ENCODE measurements at places on chromosomes 1 and 21.

DNA sequence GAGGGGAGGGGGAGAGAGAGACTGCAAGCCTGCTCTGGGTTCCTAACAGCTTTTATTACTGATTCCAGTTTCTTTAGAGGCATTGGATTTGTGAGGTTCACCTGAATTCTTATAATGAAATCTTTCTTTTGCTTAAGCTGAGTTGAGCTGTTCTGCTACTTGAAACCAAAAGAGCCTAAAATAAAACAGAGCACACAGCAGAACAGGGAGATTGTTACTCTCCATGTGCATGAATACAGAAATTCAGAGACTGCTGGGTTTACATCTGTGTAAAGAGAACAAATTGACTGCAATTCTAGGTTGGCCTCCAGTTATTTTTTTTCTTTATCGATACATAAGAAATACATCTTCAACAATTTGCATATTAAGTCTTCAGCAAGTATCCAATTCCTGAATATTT, 168.8 kb upstream of the NRIP1 start:
- no peak for DNase-seq

DNA sequence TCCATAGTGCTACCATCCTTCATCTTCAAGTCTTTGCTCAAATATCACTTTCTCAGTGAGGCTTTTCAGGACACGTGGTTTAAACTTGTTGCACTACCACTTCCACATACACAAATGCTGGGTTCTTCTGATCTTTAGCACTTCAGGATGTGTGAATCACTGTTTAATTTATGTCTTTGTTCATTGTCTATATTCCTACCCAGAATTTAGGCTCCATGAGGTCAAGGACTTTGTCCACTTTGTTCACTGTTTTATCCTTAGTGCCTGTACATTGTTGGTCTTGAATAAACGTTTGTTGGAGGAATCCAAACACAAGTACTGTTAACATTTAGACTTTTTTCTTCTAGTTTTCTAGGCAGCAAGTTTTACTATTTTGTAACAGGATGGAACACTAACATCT, 42.6 kb upstream of the RALGPS2 start:
- DNase-seq, result no peak

DNA sequence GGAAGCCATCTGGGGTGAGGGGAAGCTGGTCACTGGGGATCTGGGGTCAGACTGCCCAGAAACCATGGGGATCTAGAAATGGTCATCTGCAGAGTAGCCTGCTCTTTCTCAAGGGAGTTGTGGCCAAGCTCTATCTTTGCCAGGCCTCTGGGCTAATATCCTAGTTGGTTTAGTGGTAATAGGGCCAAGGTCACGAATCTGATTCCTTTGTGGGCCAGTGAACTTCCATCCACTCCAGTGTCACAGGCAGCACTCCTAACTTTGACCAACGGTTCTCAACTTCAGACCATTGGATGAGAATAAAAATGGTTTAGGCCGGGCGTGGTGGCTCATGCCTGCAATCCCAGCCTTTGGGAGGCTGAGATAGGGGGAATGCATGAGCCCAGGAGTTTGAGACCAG, 28.1 kb upstream of the PPP2R5A start:
- DNase-seq, result no peak

DNA sequence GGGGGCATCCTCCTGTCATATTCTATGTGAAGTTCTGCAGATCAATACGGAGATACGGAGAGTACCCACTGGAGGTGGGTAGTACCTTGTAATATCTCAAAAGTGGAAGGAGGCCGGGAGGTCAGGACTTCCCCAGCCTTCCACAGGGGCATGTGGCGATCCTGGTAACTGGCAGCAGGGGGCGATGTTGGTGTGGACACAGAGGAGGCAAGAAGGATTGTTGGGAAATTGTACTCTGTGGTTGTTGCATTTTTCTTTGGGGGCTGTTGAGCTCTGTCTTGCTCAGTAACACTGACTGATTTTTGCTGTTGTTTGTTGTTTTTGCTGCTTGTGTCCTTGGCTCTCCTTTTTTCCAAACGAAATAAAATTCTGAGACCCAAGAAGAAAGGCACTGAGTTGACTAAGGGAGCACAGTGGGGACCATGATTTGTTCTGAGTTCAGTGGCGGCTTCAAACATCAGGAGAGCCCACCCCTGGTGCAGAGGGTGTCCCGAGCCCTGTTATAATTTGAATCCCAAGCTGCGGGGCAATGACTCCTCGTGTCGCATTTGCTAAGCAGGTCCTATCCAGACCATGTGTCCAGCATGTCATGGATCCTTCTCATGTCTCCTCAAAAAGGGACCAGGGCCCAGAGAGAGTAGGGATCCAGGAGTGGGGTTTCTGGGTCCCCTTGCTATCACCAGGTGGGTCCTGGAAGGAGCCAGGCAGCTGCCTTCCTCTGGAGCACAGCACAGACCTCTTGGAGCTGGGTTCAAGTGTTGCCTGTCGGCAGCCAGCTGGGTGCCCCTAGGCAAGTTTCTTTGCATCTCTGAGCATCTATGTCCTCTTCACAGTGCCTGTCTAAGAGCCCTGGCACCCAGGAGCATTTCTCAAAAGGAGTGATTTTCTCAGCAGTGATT, 22.8 kb downstream of the LHX4 start:
- DNase-seq, result peak; percentile 66

GRCh38 chr1:154501423-154502065, 475 bp upstream of the TDRD10 start:
- no peak for DNase-seq

GRCh38 chr1:94304553-94304952, 67.2 kb upstream of the ARHGAP29 start:
- no peak for DNase-seq

DNA sequence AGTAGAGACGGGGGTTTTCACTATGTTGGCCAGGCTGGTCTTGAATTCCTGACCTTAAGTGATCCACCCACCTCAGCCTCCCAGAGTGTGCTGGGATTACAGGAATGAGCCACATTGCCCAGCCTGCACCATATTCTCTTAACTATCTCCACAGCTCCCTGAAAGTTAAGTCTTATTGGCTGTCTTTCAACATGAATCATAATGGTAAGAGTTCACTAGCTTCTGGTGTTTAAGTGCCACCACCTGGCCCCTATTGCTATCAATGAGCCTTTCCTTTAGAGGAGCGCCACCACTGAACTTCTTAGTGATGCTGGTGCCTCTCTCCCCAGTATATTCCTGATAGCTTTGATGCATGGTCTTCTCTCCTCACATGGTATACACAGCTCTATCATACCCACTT, 15.7 kb downstream of the ZFYVE9 start:
- no peak for DNase-seq

DNA sequence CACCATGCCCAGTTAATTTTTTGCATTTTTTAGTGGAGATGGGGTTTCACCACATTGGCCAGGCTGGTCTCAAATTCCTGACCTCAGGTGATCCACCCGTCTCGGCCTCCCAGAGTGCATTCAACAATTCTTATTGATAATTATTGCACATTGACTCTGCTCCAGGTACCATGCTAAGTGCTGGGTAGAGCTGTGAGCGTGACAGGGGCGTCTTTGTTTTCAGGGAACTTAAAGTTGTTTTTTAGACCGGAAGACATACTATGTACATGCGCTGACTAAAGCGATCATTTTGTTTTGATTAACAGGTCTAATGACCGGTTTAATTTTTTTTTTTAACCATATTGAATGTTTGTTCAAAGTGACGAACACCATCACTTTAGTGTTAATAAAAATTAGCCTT, 4.0 kb downstream of the CD247 start:
- no peak for DNase-seq

DNA sequence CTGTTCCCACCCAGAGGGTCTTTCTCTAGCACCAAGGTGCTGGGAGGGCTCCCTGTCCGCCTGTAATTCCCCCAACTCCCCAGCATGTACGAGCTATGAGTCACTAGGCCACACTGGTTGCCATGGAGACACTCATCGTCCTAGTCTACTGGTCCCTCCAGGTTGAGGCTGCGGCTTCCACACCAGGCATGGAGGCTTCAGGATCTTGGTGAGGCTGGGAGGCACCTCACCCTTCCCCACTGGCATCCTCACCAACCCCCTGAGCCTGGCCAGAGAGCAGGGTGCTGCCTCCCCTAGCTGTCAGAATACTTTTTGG, 75.6 kb upstream of the KAZN start:
- no peak for DNase-seq

GRCh38 chr21:45404730-45405270, at the start of gene COL18A1:
TSS of gene COL18A1 (plus strand) at chr21:45405165. CDS start at chr21:45405231, 66 bp downstream.
- DNase-seq, result peak; percentile 59

GRCh38 chr1:242242983-242243382, 244.1 kb upstream of the MAP1LC3C start:
- DNase-seq, result no peak

GRCh38 chr21:15436031-15436430, 293.8 kb upstream of the USP25 start:
- DNase-seq, result no peak

- no peak for DNase-seq
Measured at GRCh38 chr1:78009836-78010235, 5.1 kb downstream of the DNAJB4 start.

- no peak for DNase-seq
Measured at GRCh38 chr21:27363719-27364477, 397.0 kb upstream of the ADAMTS5 start.

GRCh38 chr1:29438991-29439390, 202.7 kb downstream of the PTPRU start:
- DNase-seq, result no peak

GRCh38 chr1:155174324-155175280, 953 bp downstream of the TRIM46 start:
- peak; percentile 45 for DNase-seq

DNA sequence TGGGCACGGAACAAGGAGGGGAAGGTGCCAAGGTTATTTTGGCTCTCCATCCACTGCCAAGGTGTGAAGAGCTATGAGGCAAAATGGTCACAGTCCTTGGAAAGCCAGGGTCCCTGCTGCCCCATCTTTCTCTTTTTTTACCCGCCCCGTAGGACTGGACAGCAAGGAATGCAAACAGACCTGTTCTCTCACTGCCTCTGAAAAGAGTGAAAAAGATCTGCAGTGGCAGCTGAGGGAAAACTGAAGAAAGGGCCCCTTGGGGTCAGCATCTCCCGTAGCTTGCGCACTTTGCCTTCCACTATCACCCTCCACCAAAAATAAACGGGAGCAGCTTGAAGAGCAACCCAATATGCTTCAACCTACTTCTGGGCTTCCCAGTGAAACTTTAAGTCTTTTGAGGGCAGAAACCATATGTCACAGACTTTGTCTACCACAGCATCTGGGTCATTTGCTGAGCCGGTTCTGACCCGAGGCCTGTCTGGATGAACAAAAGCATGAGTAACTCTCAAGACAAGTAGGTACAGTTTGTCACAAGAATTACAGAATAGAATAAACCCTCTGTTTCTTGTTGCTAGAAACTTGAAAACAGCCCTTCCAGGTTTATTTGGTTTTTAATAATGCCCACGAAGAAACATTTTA, 9.4 kb upstream of the KIF14 start:
- no peak for DNase-seq

- no peak for DNase-seq
Measured at GRCh38 chr1:169201084-169201619, 94.7 kb downstream of the ATP1B1 start.

DNA sequence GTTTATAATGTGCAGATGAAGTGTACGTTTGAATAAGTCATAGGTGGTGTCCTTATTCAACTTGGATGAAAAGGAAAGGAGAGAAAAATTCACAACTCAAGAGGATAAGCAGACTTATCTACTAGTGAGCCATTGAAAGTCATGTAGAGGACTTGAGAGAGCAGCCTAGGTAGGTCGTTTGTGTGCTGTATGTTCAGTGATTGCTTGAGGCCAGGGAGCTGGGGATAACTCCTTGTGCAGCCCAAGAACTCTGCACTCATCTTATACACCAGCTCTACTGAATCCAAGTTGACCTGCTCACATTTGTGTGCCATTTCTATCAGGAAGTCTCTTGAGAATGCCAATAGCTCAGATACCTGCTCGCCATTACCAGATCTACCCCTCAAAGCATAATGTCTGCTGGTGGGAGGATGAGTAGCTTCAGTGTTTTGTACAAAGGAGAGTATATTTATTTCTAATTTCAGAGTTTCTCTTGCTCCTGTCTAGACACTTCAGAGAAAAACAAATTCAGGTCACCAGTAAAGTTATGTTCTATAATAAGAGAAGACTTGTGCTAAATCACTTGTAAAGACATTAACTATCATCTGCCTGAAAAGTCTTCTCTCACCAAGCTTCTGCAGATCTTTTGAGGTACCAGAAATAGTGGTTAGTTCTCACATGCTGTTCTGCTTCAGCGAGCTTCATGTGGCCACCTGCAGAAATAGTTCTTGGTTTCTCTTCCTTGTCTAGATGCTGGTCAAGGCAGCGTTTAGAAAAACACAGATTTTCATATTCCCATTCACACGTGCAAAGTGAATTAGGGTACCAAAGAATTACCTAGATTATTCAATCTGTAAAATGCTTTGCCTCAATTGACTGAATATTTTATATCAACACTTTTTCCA, 10.8 kb downstream of the S1PR1 start:
- no peak for DNase-seq
